Foreskin fibroblast (primary cell): ENCODE measurements at places on chromosomes 11 and 22.

DNA sequence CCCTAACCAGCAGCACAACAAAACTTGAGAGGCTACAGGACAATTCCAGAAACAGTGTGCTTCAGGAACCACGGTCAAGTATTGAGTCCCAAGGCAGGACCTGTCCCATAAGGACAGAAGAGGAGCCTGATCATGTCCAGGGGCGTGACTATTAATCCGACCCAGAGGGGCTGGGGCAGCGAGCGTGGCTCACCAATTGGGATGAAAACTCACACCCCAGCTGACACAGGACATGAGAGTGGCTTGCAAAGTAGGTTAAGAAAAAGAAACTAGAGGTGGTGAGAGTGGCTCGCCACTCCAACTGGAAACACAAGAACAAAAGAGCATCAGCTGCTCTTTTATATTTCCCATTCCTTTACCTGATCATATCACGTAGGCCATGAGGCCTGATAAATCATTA is 16.0 kb upstream of the FEZ1 start:
- DNase-seq, result no peak

DNA sequence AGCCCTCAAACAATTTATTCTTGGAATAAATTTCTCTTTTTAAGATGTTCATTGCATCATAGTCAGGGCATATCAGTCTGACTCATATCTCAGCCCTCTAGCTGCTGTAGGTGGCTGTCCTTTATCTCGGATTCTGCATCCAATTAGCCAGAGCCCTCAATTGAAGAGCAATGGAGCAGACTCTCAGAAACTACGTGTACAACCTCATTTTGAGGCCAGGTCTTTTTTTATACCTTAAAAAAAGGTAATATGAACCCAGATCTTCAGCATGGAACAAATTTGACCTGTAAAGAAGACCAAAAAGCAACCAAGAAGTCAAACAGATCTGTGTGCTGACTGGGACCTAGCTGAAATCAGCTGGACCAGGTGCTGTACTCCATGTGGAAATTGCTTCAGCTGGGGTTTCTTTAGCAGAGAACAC is 8.7 kb downstream of the OR52A5 start:
- DNase-seq, result peak; percentile 35

DNA sequence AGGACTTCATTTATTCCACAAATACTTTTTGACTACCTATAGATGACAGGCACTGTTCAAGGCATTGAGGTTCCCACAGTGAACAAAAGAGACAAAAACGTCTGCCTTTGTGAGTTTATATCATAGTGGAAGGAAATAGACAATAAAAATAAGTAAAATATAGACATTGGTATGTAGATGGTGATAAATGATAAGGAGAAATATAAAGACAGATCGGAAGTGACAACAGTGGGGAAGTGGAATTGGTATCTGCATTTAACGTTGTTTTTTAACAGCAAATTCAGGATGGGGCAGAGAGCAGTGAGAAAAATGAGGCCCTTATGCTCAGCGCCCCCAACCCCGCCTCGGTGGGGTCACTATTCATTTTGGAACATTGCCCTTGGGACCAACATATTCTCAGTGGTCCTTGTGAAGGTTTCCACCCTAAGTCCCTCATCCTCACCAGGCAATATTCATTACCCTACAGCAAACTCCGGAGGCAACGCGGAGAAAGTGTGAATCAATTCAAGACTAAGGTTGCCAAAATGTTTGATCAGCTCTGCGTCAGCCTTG is 627 bp upstream of the PEX26 start:
- DNase-seq, result no peak

- DNase-seq, result no peak
Observed at GRCh38 chr11:102208835-102209234, 98.6 kb downstream of the YAP1 start.

- no peak for DNase-seq
Observed at GRCh38 chr11:65090628-65091027, 5.4 kb upstream of the VPS51 start.

- DNase-seq, result no peak
Observed at GRCh38 chr22:19870153-19871022, 15.7 kb upstream of the GNB1L start.

GRCh38 chr22:49545606-49546005 is 282.1 kb downstream of the BRD1 start:
- no peak for DNase-seq

GRCh38 chr22:47091246-47091651 is 328.8 kb downstream of the TBC1D22A start:
- DNase-seq, result no peak

- no peak for DNase-seq
Observed at GRCh38 chr11:27420722-27421572, 51.6 kb downstream of the LGR4 start.

DNA sequence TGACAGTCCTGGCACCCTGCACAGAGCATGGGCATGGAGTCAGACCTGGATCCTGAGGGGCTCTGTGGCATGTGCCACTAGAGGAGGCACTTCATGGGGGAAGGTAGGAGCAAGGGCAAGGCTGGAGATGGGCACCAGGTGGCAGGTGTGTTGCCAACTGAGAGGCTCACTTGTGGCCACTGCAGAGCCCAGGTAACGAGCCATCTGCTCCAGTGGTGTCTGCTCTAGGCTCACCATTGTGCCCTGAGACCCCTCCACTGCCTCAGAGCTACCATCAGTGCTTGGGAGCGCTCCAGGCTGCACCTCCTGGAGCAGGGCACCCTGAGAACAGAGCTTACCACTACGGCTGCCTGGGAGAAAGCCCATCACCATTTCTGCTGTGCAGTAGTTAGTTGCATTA is 1.3 kb upstream of the ZDHHC8 start:
- DNase-seq, result no peak

DNA sequence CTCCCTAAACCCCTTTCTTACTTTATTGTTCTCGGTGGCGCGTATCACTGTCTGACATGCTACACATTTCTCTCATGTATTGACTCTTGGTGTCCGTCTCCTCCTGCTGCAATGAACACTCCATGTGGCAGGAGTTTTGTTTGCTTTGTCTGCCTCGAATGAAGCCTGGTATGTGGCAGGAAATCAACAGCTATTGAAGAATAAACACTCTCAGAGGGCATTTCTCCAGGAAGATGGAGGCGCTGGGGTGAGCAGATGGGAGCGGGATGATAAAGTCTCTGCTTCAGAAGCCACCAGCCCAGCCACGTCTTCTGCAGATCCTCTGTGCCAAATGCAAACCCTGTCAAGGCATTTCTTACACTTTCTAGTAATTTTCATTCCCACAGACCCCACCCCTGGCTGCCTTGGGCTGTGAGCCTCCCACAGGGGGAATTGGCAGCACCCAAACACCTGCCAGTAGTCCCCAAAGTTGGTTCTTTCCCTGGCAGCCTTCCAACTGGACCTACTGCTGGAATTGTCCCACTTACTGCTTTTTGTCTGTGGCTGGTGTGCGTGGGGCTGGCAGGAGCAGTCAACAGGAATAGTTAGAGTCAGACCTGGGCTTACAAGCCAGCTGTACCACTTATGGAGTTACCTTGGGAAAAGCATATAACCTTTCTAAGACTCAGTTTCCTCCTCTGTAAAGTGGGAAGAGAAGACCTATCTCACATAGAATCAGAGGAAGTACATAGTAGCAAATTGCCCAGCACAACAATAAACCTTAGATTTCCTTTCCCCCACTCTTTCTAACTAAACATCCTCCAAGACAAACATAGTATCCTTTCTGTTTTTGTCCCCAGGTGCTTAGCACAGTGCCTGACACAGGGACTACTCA is 13.3 kb upstream of the IL10RA start:
- no peak for DNase-seq

DNA sequence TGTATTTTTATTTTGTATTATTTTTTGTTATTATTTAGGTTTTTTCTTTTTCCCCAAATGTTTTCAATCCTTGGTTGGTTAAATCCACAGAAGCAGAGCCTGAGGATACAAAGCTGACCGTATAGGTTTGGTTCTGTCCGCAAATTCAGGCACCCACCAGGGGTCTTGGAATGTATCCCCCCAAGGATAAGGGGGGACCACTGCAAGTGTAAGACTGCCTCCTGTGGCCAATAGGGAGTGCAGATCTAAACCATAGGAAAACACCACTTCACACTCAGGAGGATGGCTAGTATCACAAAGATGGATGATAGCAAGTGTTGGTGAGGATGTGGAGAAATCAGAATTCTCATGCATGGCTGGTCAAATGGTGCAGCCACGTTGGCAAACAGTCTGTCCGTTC is 20.0 kb downstream of the CPT1A start:
- DNase-seq, result no peak

GRCh38 chr11:121032546-121032945 is 8.6 kb downstream of the TBCEL start:
- DNase-seq, result no peak

- DNase-seq, result peak; percentile 81
Observed at GRCh38 chr22:36277482-36278291, 24.8 kb downstream of the APOL1 start.

GRCh38 chr11:59898650-59899049 is 20.1 kb downstream of the OOSP3 start:
- no peak for DNase-seq

DNA sequence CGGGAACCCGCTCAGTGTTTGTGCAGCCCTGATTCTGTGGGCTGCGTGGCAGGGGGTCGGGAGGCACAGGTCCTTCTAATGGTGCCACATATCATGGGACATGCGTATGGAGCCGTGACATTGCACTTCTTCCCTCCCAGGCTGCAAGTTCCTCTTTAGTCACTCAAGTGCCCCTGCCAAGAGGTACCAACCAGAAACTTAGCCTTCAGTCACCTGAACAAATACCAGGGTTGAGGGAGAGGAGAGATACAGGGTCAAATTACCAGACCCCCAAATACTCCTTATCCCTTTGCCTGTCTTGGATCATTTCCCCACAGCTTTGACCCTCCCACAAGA is 209.1 kb downstream of the BUD13 start:
- no peak for DNase-seq

GRCh38 chr11:130085671-130086290 is 16.1 kb downstream of the APLP2 start:
- DNase-seq, result no peak

DNA sequence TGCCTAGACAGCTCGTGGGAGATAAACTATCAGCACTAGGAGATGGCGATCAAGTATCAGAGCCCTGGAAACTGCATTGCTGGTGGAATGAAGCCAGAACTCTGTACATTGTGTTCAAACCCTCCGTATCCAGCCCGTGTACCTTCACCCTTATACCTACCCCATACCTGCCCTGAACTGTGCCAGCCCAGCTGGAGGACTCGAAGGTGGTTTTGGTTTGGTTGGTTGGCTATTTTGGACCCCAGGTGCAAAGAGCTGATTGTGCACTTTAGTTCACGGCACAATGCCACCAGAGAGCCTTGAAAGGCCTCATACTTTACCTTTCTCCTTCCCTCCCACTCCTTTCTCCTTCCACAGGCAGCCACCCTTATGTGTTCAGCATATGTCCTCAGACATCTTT is 16.0 kb downstream of the FAM83F start:
- no peak for DNase-seq

GRCh38 chr22:40499209-40499623 is 128.8 kb downstream of the SGSM3 start:
- DNase-seq, result peak; percentile 94

DNA sequence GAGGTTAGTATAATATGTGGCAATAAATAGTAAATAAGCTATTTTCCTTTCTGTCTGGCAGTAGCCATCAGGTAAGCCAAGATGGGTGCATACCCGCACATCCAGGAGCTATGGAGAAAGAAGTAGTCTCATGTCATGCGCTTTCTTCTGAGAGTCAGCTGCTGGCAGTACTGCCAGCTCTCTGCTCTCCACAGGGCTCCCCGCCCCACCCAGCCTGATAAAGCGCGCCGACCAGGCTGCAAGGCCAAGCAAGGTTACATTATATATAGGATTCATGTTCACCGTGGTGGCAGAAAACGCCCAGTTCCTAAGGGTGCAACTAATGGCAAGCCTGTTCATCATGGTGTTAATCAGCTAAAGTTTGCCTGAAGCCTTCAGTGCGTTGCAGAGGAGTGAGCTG is 126.2 kb downstream of the ATG16L2 start:
- DNase-seq, result no peak

- no peak for DNase-seq
Observed at GRCh38 chr22:25736378-25737011, 5.5 kb upstream of the MYO18B start.

GRCh38 chr11:20156280-20156875 is 3.9 kb downstream of the DBX1 start:
- no peak for DNase-seq

DNA sequence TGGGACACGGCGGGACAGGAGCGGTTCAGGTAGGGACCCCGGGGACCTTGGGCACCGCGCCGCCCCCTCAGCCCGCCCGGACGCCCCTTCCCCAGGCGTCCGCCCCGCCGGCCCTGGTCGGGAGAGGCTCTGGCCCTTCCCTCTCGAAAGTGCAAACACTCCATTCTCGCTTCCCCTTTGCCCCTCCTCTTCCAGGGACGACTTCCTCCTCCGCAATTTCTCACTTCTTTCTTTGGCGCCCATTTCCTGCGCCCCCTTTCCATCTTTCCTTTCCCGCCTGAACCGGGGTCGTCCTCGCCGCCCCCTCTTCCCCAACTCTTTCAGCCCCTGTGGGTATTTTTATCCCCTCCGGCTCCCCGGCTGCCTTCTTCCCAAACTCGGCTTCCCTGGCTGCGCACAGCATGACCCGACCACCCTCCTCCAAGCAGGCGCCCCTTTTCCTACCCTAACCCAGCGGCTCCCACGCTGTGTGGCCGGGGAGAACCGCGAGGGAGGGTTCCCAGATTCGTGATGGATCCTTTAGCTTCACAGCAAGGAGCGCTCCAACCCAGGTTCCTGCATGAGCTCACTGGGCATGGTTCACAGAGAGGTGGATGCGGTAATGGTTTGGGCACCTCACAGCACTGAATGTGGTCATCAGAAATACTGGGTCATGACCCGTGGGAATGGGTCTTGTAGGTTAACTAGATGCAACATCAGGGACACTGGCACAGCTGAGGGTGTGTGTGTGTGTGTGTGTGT is 689 bp downstream of the RAB39A start:
- DNase-seq, result no peak

GRCh38 chr11:66071381-66071801 is 1.3 kb downstream of the PACS1 start:
- no peak for DNase-seq

GRCh38 chr11:10454878-10455631 is at the start of gene AMPD3:
Gene AMPD3, plus strand, starts transcription at chr11:10455264. Its CDS starts 6,256 bp downstream, at chr11:10461520.
- peak; percentile 96 for DNase-seq

DNA sequence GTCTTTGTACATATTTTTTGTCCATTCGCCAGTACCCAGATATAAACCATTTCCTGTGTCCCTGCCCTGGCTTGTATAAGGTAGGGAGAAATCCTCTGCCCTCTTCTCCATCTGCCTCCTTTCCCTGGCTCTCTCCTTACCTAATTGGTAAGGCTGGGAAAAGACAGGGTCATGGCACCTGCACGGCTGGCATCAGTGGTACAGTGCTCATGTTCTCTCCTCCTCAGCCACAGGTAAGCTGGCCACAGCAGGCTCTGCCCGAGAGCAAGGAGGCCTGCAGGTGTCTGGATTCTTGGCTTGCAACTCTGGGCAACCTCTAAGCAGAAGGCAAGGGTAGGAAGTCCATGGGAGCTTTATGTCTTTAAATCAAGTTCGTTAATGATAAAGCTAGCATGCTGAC is 419.9 kb downstream of the BUD13 start:
- DNase-seq, result no peak
